ENCODE measurements at places on chromosomes 12 and 14.

- no peak for DNase-seq
Measured at GRCh38 chr12:100718187-100718586, 76.4 kb upstream of the ANO4 start.

DNA sequence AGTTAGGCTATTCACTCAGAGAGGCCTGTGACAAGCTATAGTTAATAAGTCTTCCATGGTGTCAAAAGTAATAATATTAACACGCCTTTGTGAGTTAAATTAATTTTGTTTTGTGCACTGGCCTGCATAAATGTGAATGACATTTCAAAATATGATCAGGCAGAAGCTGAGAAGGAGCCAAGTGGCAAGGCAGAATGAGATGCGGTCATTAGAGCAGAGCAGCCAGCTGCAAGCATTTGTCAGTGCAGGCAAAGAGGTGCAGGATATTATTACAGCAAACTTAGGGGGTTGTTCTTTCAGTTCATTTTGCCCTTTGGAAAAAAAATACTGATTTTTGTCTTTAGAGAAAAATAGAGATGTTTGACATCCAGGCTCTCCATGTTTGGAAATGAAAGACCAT lies 364.5 kb downstream of the PAWR start:
- DNase-seq = no peak

GRCh38 chr12:23055004-23055403 lies 430.0 kb downstream of the ETNK1 start:
- no peak for DNase-seq

- no peak for DNase-seq
Measured at GRCh38 chr12:57454566-57455373, at the start of gene INHBE. INHBE (plus strand) TSS chr12:57455307; CDS start chr12:57455537, 230 bp downstream.

DNA sequence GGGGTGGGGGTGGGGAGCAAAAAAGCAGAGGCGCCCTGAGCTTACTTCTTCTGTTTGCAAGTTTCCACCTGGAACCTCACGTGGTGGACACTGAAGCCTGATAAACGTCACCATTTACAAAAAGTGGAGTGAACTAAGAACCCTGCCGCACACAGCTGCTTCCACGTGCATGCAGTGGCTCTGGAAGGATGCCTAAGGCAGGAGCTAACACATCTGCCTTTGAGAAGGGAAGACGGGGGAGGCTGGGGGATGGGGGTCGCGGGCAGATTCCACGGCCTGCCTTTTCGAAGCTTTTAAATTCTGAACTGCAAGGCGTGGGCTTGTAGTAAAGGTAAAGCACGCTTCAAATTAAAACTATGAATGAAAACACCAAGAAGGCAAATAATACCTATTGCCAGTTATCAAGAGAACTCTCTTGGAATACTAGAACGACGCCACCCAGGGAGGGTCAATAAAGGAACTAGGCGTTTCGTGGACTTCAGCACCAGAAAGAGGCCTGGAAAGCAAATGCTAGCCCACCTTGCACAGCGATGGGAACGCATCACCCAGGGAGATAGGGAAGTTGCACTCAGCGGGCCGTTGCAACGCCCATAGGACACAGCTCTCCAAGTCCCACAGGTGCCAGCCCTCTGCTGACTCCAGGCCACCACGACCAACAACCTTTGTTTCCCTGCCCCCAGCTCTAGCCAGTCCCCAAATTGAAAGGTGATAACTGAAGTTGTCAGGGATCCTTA lies 61.8 kb downstream of the TESC start:
- DNase-seq = no peak

DNA sequence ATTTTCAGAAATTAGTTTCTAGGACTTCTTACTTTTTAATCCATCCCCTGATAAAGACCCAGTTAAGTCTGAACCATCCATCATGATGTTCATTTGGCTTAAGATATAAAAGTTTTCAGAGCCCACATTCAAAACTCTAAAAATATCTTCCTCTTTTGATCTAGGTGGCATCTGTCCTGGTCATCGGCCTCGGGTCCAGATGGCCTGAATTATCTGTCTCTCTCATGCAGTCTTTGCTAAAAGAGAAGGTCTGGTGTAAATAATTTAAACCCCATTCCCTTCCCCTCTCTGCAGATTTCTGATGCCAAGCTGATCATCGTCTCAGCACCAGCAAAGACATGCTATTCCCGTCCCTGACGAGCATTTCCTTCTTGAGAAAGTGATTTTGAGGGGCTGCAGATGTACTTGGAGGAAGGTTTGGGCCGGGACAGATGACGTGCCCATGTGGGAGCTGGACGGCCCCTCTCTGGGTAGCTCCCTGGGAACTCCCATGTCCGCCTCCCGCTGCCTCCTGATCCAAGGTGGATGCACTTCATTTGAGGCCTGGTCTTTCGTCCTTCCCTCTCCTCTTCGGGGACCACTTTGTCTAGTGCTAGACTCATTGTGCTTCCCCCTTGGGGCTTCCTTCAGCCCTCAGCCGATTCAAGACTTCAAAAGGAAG lies 173.0 kb upstream of the PRMT8 start:
- DNase-seq = no peak

DNA sequence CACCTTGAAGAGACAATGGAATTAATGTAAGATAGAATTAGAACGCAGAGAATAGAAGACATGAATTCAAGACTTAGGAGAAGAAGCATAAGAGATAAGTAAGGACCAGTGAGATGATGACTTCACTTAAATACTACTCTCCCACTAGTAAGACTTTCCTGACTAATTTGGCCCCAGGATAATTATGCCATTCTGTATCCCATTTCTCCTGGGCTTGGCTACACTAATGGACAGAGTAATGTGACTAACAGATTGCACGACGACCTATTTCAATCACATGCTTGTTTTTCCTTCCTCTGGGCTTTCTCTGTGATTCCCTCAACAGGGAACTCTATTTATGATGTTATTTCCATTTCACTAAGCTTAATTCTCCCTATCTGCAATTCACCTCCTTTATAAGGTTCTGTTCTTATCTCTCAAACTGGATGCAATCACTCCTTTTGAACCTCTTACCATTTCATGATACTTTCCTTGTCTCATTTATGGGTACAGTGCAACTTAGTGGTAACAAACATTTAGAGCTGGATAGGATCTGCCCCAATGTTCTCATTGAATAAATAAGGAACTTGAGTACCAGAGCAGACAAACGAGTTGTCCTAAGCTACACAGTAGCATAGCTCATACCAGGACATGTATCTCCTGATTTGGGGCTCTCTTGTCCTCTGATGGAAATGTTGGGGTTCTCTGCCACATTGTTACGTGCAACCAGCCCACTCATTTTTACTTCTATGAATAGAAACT lies 102.7 kb downstream of the BTG1 start:
- no peak for DNase-seq

GRCh38 chr14:33781236-33781635 lies 169.6 kb downstream of the EGLN3 start:
- no peak for DNase-seq

GRCh38 chr14:70357557-70357956 lies 1.9 kb downstream of the COX16 start:
- no peak for DNase-seq

DNA sequence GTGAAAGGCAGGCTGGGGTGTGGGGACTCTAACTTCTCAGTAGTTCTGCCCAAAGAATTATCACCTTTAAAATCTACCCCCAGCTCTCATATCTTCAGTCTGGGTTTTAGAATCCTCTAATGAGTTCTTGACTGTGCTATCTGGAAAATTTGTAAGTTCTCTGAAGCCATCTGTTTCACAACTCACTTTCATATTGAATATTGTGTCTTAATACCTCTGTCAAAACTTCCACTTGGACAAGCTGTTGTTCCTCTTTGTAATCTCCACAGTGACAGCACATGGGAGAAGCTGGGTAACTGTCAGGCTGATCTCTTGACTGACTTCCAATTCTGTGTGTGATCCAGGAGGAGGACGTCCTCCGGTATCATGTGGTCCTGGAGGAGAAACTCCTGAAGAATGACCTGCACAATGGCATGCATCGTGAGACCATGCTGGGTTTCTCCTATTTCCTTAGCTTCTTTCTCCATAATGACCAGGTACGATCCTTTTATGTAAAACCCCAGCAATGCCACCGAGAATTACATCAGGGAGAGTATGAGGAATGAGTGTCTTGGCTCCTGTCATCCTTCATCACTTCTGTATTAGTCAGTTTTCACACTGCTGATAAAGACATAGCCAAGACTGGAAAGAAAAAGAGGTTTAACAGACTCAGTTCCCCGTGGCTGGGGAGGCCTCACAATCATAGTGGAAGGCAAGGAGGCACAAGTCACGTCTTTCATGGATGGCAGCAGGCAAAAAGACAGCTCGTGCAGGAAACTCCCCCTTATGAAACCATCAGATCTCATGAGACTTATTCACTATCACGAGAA lies 111.9 kb downstream of the STAB2 start:
- DNase-seq = no peak

DNA sequence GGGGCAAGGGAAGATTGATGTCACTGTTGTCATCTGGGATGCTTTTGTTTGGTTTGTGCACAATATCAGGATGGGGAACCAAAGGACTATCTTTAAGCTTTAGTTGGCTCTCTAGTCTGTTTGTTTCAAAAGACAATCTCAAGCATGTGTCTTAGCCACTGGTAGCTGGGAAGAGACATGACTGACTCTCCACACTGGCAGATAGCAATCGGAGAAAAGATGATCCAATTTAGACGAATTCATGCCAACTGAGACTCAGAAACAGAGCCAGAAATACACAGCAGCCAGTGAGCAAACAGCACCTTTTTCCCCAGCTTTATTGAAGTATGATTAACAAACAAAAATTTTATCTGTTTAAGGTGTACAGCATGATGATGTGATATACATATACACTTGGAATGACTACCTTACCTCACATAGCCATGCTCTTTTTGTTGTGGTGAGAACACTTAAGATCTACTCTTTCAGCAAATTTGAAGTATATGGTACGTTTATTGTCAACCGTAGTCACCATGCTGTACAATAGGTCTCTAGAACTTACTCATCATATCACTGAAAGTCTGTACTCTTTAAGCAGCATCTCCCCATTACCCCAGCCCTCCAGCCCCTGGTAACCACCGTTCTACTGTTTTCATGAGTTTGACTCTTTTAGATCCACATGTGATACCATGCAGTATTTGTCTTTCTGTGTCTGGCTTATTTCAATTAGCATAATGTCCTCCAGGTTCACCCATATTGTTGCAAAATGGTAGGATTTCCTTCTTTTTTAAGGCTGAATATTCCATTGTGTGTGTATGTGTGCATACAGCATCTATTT lies 50.6 kb downstream of the DUSP16 start:
- no peak for DNase-seq

DNA sequence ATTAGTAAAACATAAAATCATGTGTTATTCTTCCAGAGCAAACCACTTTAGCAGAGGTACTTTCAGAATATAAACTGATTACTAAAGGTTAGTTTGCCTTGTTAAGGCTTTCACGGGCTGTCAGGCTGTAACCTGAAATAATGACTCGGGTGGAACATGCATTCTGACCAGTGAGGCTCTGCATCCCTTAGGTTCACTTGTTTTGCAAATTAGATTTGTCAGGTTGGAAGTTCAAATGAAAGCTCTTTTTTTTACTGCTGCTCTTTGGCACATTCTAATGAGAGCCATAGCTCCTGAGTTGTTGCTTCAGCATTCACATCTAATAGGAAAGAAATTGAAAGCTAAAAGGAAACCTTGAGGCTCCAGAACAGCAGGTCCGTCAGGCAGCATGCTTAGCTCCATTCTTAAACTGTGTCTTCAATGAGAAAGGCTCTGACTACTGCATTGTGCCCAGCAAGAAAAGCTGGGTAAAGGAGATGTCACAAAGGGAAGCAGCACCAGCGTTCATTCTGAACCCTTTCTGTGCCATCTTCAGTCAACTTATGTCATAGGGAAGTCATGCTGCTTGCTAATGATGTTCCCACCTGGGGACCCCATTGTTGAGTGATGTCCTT lies 445.5 kb upstream of the FBXO33 start:
- DNase-seq = no peak

GRCh38 chr14:44895716-44896115 lies 66.0 kb downstream of the KLHL28 start:
- DNase-seq = no peak

DNA sequence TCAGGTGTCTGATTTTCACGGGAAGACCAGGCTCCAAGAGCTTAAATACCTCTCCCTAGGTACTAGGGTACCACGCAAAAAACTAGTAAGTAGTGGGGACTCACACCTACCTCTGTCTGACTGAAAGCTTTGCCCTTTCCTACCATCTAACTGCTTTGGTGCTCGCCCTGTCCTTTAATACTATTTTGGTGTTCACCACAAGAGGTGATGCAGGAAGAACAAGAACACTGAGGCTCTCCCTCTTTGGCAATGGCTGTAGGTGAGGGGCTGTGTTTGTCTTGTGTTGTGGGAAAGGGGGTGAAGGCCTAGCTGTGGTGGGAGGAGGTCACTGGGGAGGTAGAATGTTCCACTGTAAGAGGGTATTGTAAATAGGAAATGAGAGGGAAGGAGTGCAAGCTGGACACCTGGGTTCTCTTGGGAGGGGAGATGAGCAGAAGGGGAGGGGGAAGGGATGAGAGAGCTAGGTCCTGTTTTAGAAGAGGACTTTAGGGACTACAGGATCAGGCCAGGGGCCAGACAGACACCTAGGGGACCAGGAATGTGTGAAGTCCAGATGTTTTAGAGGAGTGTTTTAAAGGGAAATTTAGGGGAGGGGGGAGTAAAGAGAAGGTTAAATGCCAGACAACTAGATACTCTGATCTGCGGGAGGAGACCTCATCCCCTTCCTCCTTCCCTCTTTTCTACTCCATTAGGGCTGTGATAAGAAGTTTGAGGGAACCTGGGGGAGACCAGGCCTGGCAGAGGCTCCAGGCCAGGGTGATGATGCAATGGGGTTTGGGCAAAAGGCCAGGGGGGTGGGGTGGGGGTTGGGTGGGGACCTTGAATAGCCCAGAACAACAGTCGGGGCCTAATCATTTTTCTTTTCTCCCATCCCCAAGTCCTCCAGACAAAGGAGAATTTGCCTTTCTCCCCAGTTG lies 2.1 kb downstream of the ITGA5 start:
- no peak for DNase-seq

DNA sequence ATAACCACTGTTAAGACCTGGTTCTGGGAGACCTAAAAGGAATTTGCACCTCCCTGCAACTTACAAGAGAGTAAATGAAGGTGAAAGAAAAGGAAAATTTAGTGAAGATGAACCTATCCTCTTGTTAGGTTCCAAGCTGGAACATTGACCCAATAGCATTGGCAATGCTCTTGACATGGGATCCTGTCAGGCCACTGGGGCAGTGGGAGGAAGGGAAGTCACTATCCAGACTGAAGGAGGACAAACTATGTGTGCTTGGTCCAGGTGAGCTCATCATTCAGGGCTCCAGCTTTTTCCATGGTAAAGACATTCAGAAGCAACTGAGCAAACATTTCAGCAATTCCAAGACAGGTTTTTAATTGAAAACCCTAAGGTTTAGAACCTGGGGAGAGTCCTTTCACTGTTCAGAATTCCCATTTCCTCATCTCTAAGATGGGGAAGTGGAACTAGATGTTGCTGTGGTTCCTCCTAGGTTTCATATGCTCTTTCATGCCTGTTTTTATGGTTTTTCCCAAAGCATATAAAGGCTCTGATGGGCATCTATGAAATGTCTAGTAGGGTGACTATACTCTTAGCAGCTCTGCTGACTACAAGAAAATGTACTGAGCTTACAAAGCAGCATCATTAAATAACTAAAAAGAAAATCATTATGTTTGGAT lies 33.1 kb downstream of the MAPK1IP1L start:
- no peak for DNase-seq

GRCh38 chr14:92353447-92353846 lies 30.5 kb downstream of the SLC24A4 start:
- DNase-seq = no peak

GRCh38 chr12:71567537-71567936 lies 96.1 kb downstream of the ZFC3H1 start:
- no peak for DNase-seq
